ENCODE measurements at places on chromosomes 16 and 17.

DNA sequence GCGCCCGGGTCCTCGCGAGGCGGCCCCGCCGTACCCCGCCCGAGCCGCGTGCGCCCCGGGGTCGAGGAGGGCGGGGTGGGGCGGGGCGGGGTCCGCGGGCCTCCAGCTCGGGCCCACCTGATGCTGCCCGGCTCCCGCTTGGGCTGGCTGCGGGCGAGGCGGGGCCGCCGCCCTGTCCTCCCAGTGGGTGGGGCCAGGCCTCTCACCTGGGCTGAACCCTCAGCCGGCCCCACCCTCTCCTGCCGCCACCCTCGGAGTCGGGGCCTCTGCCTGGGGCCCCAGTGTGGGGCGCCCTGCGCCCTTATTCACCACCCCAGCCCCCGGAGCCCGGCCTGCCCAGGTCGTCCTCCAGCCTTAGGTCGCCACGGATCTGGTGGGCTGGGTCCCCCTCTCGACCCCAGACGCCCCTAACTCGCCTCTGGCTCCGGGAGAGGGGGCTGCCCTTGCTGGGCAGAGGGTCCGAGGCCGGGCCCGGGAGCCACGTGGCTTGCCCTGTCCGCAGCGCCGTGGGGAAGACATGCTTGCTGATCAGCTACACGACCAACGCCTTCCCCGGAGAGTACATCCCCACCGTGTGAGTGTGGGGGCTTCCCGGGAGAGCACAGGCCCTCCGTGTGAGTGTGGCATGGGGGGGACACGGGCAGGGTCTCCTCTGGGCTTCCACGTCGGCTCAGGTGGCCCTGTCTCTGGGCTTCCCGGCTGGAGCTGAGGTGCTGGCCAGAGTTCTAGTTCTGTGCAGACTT lies 578 bp downstream of the RAC3 start:
- DNase-seq: no peak

DNA sequence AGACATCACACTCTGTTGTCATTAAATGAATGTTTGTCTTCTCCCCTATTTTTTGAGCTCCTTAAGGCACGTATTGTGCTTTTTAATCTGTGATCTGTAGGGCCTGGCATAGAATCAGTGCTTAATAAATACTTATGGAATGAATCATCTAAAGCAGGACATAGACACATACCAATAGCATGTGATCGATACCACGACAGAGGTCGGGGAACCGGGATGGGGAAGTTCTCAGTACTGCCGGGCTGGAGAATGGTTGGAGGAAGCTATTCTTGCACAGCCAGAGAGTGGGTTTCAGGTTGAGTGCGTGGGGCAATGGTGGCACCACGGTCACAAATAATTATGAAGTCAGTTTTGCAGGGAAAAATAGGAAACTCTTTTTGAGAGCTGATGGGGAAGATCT lies 26.8 kb downstream of the NLRP1 start:
- DNase-seq: peak; percentile 62

DNA sequence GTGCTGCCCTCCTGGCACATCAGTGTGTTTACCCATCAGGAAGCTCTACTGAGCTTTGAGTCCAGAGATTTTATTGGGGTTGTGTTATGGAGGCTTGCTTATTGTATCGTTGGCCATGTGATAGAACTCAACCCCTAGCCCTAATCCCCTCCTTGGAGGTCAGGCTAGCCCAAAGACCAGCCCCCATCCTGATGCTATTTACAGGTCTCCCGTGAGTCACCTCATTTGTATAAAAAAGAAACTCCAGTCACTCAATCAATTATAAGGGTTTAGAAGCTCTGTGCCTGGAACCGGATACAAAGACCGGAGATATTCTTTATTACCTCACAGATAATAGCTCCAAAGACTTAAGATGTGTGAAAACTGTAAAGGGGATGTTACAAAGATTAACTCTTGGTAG lies 405.9 kb downstream of the CNTNAP4 start:
- no peak for DNase-seq

DNA sequence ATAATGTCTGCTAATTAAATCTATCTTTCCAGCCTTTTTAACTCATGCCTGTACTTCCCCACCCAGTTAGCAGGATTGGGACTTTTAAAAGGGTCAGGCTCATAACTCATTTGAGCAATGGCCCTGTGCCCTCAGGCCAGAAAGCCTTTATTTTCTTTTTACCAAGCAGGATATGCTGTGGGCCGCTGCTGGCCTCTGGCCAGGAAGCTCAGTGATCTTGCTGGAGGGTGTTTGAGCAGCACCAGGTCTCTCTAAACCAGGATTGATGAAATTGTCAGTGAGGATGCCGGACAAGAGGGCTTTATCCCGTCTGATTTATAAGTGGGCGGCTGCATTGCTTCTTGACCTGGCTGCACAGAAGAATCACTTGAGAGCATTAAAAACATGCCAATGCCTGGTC lies 187.8 kb downstream of the RAB11FIP4 start:
- DNase-seq: peak; percentile 58

GRCh38 chr16:68113059-68113761 lies 28.0 kb downstream of the NFATC3 start:
- DNase-seq: no peak

GRCh38 chr16:78953526-78953925 lies 647.0 kb downstream of the MAF start:
- DNase-seq: no peak

- no peak for DNase-seq
Observed at GRCh38 chr17:17538417-17539391, 42.5 kb upstream of the RASD1 start.

DNA sequence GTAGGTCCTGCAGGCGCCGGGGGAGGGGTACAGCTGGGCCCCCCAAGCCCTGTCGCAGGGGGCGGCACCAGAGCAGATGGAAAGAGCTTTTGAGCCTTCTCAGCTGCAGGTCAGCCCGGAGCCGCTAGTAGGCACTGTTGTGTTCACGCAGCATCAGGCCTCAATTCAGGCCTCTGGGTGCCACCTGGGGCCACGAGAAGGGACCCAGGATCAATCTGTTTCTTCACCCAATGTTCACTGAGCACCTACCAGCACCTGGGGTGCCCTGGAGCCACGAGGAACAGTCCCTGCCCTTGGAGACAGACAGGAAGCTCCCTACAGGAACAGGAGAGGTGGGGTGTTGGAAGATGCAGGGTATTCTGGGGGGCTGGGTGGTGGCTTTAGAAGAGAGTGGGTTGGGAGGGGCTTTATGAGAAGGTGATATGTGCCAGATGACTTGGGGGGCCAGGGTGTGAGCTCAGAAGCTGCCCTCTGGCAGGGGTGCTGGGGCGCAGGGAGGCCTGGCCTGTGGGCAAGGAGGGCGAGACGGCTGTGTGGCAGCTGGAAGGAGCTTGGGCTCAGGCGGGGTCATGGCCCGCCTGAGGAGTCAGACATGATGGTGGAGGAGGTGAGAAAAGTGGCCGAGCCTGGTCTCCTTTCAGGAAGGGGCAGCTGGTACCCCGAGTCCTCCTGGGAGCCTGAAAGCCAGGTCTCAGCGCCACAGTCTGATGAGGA lies 121.9 kb upstream of the GSE1 start:
- DNase-seq: no peak

DNA sequence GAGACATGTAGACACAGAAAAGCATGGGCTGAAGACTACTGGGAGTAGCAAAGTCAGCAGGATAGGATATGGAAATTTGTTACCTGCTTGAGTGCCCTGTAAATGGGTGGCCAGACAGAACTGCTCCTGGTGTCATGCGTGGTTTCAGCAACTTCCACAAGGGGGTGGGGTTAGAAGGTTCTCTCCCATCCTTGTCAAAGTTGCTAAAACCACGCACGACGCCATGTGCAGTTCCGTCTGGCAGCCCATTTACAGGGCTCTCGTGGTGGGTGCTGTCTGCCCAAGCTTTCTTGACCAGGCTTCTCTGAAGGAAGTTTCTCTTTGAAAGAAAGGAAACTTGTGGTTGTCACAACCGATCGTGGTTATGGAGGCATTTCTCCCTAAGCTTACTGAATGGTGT lies 6.9 kb upstream of the DBNDD1 start:
- DNase-seq: no peak

DNA sequence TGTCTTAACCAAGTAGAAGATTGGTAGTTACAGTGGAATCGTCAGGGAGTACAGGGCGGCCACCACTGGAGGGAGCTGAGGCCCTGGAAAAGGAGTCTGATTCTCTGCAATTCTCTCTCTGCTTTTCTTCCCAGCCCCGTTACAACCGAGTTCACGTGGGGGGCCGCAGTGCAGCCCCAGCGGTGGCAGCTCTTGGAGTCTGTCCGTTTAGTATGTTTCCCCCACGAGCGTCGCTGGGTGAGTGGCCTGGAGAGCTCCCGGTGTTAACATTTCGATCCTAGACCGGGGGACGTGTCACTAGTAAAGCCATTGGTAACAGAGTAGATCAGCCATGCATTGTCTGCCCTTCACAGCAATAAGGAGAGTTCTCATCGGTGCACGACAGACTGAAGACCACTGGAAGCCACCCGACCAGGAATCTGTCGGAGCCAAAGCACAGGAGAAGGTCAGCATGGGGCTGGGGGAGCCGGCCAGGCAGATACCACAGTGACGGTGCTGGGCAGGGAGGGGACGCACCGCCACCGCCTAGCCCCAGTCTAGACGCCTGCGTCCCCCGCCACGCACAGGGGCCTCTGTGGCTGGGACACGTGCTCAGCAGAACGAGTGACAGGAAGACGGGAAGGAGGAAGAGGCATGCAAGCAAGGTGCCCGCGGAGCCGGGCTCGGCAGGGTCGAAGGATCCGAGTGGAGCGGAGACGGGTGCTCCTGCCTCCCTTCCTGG lies 15.7 kb downstream of the SLC16A3 start:
- no peak for DNase-seq

- DNase-seq: no peak
Observed at GRCh38 chr17:36941265-36942010, 4.2 kb downstream of the LHX1 start.

GRCh38 chr16:56939801-56940200 lies 7.9 kb downstream of the HERPUD1 start:
- no peak for DNase-seq

DNA sequence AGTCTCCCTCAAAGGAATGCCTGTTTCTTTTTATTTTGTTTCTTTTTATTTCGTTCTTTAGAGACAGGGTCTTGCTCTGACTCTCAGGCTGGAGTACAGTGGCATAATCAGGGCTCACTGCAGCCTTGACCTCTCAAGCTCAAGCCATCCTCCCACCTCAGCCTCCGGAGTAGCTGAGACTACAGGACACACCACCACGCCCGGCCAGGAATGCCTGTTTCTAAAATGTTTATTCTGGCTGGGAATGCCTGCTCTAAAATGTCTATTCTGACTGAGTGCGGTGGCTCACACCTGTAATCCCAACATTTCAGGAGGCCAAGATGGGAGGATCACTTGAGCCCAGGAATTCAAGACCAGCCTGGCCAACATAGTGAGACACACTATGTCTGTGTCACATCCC lies 2.5 kb upstream of the MMP28 start:
- DNase-seq: no peak

DNA sequence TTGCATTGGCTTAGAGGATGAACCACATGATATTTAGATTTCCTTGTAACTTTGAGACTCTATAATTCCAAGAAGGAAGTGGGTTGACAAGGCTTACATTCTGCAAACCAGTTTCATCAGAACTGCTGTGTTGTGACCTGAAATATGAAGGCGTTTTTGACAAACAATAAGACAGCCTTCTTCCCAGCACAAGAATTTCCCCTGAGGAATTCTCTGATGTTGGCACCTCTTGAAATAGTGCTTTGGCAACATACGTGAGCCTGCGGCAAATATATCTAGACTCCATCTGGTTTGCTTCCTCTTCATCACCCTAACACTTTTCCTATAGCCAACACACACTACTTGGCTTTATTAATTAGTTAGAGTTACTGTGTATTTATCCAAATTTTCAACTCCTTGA lies 585.5 kb upstream of the SOX9 start:
- DNase-seq: no peak

GRCh38 chr16:15031179-15031578 lies 24.7 kb downstream of the NTAN1 start:
- no peak for DNase-seq

GRCh38 chr17:30831257-30831656 lies 509 bp upstream of the ATAD5 start:
- DNase-seq: peak; percentile 17

DNA sequence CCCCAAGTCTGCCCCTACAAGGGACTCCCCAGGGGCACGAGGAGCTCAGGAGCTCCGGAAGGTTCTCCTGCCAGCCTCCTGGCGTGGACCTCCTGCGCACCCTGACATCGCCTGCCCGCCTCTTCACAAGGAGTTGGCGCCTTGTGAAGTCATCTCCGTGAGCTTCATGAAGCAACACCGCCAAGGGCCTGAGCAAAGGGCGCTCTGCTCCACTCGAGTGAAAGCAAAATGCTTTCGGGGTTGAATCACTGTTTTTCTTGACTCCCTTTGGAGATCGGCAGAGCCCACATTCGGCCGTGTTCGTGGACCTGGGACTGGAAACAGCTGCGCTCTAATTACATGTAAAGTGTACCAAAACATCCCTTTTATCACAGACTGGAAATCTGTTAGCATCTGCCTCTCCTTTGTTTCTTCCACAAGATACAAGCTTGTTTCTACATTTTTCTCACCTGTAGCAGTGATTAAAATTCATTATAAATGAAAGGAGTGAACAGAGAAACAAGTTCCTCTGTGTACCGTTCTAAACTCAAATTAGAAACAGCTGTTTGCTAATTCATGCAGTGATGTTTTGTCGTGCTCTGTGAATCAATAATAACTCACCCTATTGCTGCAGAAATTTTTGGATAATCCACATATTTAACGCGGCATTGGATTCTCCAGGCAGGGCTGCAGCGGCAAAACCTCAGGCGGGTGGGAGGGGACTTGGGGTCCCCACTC lies 203.3 kb downstream of the ZNF423 start:
- DNase-seq: no peak

DNA sequence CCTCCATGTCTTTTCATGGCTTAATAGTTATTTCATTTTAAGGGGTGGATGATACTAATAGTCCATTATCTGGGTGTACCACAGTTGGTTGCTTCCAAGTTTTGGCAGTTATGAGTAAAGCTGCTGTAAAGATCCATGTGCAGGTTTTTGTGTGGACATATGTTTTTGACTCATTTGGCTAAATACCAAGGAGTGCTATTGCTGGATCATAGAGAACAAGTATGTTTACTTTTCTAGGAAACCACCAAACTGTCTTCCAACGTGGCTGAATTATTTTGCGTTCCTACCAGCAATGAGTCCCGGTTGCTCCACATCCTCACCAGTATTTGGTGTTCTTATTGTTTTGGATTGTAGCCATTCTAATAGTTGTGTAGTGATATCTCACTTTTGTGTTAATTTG lies 181.9 kb downstream of the SPECC1 start:
- peak; percentile 92 for DNase-seq

GRCh38 chr16:28876973-28877654 lies 1.2 kb upstream of the ATP2A1 start:
- peak; percentile 72 for DNase-seq

DNA sequence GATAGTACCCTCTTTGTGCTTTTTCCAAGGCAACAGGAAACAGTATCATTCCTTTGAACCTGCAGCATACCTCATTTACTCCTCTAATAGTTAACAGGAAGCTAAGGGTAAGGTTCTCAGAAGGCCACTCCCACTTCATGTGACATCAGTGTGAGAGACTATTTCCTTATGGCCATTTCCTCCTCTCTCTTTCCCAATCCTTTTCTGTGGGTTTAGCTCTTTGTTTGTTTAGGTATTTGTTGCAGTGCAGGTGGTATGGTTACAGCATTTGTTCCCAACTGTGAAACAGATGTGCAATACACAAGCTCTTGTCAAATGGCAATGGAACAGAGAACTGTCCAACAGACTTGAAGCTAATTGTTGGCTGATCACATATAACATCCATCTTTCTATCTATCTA lies 14.7 kb downstream of the TMC5 start:
- DNase-seq: no peak

All from LHCN-M2 (cell line).